Right cardiac atrium (tissue), 5 donors: ENCODE measurements at places on chromosomes 5 and 9. TPM values are rescaled to one million over a fixed set of nuclear protein-coding genes. Genes with fewer than 3 reads are reported as not detected.

The GFM2 gene
- 41.1 TPM for total RNA-seq

- peak; percentile 49 for DNase-seq
Observed at GRCh38 chr9:123457583-123457982, 101.6 kb downstream of the CRB2 start.

GRCh38 chr5:38925154-38925925, 79.5 kb downstream of the OSMR start:
- DNase-seq = peak; percentile 50

- DNase-seq = no peak
Observed at GRCh38 chr9:17230646-17231045, 95.8 kb downstream of the CNTLN start.

The RORB gene
- 3.4 TPM for total RNA-seq

- no peak for DNase-seq
Observed at GRCh38 chr5:135604056-135604455, 25.3 kb upstream of the CXCL14 start.

The PCDHB3 gene
- total RNA-seq = 0.94 TPM

DNA sequence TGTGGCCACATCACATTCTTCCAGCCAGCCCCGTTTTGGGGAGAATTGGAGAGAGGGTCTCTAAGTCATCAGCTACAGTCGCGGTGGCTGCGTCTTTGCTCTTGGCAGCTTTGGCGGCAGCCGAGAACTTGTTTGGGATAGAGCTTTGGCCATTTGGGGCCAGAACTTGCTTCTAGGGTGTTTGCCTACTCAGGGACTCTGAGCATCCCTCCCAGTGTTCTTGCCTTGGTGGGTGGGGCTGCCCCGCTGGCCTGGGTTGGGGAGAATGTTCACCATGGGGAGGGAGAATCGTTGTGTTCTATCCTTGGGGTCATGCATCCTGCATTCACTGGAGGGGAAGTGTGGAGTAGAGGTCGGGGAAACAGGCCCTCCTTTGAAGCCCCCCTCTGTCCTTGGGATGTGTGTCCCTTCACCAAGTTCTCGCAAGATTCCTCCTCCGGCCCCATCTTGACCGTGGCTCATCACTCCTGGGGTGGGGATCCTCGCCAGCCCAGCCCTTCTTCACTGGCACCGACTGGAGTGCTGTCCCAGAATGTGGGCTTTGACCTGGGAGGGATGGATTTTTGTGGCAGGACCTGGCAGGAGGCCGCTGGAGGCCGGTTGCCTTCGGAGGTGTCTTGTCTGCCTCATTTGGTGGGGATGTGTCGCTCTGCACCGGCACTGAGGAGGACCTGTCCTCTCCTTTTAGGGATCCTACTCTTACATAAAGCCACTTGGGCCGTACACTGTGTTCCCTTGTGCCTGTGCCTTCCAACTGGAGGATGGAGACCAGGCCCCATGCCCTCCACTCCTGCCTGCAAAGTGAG, 3.5 kb downstream of the PHF2 start:
- peak; percentile 47 for DNase-seq

GRCh38 chr5:140213370-140213983, 38.5 kb downstream of the CYSTM1 start:
- no peak for DNase-seq

The SLIT3 gene
- total RNA-seq = 109 TPM

- no peak for DNase-seq
Observed at GRCh38 chr5:31237174-31237573, 43.7 kb downstream of the CDH6 start.

- DNase-seq = peak; percentile 54
Observed at GRCh38 chr9:133918111-133918813, 73.9 kb downstream of the VAV2 start.

The SPINK7 gene
- not detected for total RNA-seq

GRCh38 chr5:69335341-69335935, 2.8 kb upstream of the CCDC125 start:
- no peak for DNase-seq

DNA sequence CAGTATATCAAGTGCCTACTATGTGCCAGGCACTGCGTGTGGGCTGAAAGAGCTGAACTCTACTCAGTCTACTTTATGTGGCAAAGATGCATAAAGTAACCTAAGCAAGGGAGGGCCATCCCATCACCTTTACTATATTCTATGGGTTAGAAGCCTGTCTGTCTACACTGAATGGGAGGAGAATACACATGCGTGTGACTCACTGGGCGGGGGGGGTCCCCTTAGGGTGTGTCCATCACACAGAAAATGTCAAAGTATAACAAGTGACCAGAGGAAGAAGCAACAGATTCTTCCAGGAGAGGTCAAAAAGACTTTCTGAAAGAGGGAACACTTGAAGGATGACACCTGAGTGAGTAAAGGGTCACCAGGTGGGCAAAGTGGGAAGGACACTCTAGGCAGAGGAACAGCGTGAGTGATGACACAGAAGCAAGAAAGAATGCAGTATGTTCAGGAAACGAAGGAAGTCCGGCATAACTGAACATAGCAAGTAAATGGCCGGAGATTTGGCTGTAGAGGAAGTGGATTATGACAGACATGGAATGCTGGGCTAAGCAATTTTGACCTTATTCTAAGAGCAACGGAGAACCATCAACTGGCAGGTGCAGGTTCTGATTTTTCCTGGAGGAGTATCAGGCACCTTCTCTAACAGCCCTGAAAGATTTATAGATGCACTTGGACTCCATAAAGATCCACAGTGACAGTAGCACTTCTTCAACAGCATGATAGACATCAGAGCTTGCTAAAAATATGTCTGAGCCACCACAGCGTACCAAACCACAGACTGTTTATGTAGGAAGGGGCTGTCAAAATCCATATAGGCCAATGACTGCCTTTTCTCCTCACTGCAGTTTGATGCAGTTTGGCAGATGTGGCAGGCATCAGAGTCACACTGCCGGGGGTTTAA, 8.0 kb upstream of the WHRN start:
- no peak for DNase-seq

The WHRN gene
- total RNA-seq = 13.2 TPM

DNA sequence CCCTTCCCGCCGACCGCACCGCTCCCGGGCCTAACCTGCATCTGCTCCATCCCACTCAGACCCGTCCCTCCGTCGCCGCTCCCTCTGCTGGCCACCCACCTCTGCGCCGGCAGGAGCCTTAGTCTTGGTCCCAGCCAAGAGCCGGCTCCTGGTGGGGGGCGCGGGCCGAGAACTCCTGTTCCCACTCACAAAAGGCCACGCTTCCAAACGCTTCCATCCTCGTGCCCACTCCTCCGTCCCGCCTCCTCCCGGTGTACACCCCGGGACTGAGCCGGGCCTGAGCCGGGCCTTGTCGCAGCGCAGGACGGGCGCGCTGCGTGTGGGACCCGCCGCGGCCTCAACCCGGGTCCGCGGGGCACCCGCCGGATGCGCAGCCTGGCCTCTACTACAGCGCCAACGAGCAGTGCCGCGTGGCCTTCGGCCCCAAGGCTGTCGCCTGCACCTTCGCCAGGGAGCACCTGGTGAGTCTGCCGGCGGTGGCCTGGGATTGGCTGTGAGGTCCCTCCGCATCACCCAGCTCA, 7.5 kb downstream of the ADAMTS13 start:
- DNase-seq = no peak

GRCh38 chr5:6812800-6813731, 99.8 kb downstream of the TENT4A start:
- peak; percentile 44 for DNase-seq

DNA sequence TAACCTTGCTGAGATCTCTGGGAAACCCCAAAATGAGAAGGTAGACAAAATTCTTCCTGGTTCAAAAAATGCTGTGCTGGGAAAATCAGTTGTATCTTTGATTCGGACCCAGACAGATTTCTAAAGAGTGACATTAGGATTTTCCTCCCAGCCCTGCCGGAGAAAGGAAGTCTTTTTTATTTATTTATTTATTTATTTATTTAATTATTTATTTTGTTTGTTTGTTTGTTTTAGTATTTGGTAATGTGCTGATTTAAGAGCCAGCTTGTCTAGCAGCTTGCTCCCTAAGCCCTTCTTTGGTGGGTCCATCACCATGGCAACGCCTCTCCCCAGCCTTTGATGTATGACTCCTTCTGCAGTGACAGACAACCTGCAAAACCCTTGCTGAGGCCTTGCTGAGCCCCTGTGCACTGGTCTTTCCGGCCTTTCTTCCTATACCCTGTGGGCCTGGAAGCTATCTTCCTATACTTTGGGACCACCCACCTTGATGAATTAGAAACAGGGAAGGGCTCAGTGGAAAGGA, 60.6 kb upstream of the AFAP1L1 start:
- no peak for DNase-seq

GRCh38 chr5:98454407-98454806, 319.1 kb upstream of the RGMB start:
- no peak for DNase-seq

GRCh38 chr5:73028991-73029595, 73.3 kb downstream of the FCHO2 start:
- no peak for DNase-seq

DNA sequence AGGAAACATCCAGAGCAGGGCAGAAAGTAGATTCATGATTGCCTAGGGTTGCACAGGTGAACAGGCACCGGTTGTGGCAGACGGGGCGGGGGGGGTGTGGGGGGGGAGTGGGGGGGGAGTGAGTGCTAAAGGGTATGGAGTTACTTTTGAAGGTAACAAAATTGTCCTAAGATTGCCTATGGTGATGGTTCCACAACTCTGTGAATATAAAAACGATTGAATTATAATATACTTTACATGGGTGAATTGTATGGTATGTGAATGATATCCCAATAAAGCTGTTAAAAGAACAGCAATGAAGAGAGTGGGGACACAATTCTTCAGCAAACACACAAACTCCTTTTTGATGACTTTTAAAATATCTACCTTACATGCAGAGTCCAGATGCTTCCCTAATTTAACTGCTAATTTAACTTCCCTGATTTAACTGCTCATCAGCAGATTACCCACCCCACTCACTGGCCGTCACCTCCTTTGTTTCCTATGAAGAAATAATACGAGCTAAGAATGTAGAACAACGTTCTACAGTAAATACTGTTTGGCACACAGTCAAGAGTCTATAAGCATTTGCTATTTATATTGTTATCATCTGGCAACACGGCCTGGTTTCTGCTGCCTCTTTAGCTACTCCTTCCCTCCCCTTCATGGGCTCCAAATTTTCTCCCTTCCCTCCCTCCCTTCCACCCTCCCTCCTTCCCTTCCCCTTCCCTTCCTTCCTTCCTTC, 83.5 kb downstream of the PTCH1 start:
- no peak for DNase-seq

- DNase-seq = no peak
Observed at GRCh38 chr5:171570244-171570825, 150.9 kb downstream of the FGF18 start.

DNA sequence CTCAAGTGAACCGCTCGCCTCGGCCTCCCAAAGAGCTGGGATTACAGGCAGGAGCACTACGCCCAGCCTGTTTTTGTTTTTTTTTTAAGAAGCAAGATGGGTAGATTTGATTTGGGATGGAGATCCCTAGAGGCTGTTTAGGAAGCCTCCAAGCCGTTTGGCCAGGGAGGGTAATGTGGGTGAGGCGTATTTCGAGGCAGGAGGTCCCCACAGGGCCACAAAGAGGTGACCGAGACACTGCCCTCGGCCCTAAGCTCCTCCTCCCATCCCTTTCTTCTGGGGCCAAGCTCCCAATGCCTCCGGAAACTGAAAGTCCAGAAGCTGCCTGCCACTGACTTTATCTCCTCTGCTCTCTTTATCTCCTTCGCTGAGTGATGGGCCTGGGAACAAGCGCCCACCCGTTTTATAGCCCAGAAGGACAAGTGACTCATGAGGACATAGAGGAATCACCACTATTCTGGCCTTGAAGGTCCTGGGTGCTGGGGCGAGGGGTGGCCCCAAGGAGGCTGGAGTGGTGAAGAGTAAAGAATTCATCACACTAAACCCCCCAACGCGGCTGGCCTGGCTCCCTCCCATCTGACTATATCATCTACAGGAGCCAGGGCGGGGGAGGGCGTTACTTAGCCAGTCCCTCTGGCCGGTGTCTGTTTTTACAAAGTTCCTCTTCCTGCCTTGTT, 2.0 kb upstream of the RALGDS start:
- DNase-seq = peak; percentile 67

DNA sequence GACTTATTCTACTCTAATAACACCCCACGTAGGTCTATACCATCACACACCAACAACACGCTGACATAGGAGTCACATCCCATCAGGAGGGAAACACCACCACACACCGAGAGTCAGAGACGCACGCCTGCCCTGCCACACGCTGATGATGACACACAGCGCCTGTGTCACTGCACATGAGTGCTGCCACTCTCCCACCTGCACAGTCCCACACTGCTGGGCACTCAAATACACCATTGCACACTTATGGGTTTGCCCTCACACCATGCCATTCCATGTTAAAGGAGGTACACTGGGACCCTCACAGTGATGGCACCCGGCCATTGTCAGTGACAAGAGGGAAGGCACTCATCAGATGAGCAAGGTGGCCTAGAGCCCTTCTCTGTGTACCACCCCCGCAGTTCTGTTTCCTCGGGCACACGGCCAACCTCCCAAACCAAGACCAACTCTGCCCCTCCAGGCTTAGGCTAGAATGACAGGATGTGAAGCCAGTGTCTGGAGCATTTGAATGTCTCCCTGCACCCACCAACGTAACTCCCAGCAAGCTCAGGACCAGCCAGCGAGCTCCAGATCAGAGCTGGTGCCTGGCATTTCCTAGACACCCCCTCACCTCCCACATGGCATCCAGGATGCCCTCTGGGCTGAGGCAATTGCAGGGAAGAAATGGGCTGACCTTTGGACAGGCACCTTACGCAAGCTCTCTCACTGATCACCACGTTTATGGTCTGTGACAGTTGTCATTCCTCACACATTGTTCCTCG, 3.6 kb upstream of the CPLX2 start:
- no peak for DNase-seq

DNA sequence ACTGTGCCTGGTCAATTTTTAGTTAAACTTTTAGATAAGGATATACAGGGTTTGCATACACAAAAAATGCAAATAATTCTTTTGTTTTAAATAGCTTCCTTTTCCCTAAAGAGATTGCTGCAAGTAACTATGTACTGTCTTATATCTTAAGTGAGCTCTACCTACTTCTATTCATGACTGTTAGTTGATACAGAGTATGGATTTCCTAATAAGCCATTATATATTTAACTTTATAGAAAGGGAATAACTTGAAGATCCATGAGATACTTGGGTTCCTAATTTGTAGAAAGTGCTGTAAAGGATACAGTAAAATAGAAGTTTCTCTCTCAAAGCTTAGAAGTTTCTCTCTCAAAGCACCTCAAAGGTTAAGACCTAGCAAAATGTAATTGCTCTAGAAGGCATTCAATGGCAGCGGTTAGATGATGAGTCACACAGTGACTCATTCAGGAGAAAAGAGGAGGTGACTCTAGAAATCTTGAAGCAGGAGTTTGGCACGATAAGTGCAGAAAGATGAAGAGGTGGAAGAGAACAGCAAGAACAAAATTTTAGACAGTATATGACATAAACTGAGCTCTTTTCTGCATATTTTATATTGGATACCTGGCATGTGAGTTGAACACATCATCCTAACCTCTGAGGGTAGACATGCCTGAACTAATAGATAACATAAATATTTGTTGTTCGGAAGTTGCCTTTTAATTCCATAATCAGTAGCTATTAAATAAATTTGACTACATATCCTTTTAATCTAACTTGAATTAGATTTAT, 5.5 kb upstream of the DNAJC21 start:
- DNase-seq = no peak
